ENCODE measurements at places on chromosomes 6 and 20. TPM values are rescaled to one million over a fixed set of nuclear protein-coding genes. Genes with fewer than 3 reads are reported as not detected.

PI3 gene
- total RNA-seq, result not detected

BPIFB4 gene
- not detected for total RNA-seq

GPLD1 gene
- 0.88 TPM for total RNA-seq

RGS19 gene
- total RNA-seq, result 2.6 TPM

POPDC3 gene
- 82.5 TPM for total RNA-seq

RTN4IP1 gene
- 14.4 TPM for total RNA-seq

UBE2C gene
- total RNA-seq, result 0.42 TPM

CRISP3 gene
- total RNA-seq, result not detected

CD83 gene
- total RNA-seq, result 0.46 TPM

CAGE1 gene
- not detected for total RNA-seq

PHACTR2 gene
- total RNA-seq, result 46.1 TPM

ZC2HC1B gene
- total RNA-seq, result not detected

DAAM2 gene
- 26.5 TPM for total RNA-seq

DNAH8 gene
- total RNA-seq, result not detected

PPP2R5D gene
- 29.1 TPM for total RNA-seq

TSPO2 gene
- total RNA-seq, result not detected

BMP6 gene
- 1.5 TPM for total RNA-seq

C20orf96 gene
- total RNA-seq, result 1.4 TPM

LHFPL5 gene
- 0.34 TPM for total RNA-seq

PRL gene
- total RNA-seq, result not detected

GMDS gene
- 6.6 TPM for total RNA-seq

SLC4A11 gene
- 0.69 TPM for total RNA-seq

ATP9A gene
- 17.2 TPM for total RNA-seq

PTCHD4 gene
- 0.07 TPM for total RNA-seq

CFB gene
- total RNA-seq, result 3.3 TPM

TPMT gene
- 9.3 TPM for total RNA-seq

TREM2 gene
- 0.73 TPM for total RNA-seq

SLA2 gene
- 0.17 TPM for total RNA-seq

TP53TG5 gene
- total RNA-seq, result not detected

SLC32A1 gene
- total RNA-seq, result not detected

RRAGD gene
- 126 TPM for total RNA-seq

FUCA2 gene
- total RNA-seq, result 8.7 TPM

HDGFL1 gene
- total RNA-seq, result not detected

TAPBP gene
- total RNA-seq, result 24.4 TPM

CLPSL2 gene
- total RNA-seq, result not detected

HRH3 gene
- not detected for total RNA-seq

RALGAPB gene
- 17.3 TPM for total RNA-seq

MICAL1 gene
- total RNA-seq, result 6.2 TPM

GLP1R gene
- total RNA-seq, result not detected

MYH7B gene
- total RNA-seq, result 101 TPM

CGA gene
- not detected for total RNA-seq

MAPK13 gene
- 0.92 TPM for total RNA-seq

ANGPT4 gene
- 0.04 TPM for total RNA-seq

CLIC1 gene
- 29.1 TPM for total RNA-seq

FOXA2 gene
- total RNA-seq, result not detected

ANKEF1 gene
- total RNA-seq, result 2.7 TPM

RSPO3 gene
- total RNA-seq, result 28.2 TPM

HEY2 gene
- total RNA-seq, result 80.5 TPM

CEP43 gene
- 7.9 TPM for total RNA-seq

MLIP gene
- total RNA-seq, result 172 TPM

ALDH5A1 gene
- 16.7 TPM for total RNA-seq

SYNCRIP gene
- total RNA-seq, result 105 TPM

KCNK15 gene
- total RNA-seq, result 0.19 TPM

LINC00237 gene
- total RNA-seq, result not detected

CDH4 gene
- total RNA-seq, result 0.59 TPM

IMPG1 gene
- not detected for total RNA-seq

SEMG1 gene
- not detected for total RNA-seq

AVP gene
- not detected for total RNA-seq

COL12A1 gene
- 14.8 TPM for total RNA-seq
